PC-3 (cell line): ENCODE measurements at places on chromosomes 7 and 10. TPM values are rescaled to one million over a fixed set of nuclear protein-coding genes. Genes with fewer than 3 reads are reported as not detected.

ECHDC3 gene
- total RNA-seq: not detected in 2 replicates

MYH16 gene
- 2.8 and 4.7 TPM in 2 replicates for total RNA-seq

OR9A2 gene
- not detected in 2 replicates for total RNA-seq

PGAM2 gene
- total RNA-seq: 0.35 and 0.95 TPM in 2 replicates

PKD1L1 gene
- total RNA-seq: 0.04 and 0.17 TPM in 2 replicates

MOSPD3 gene
- total RNA-seq: 9.4 and 19.4 TPM in 2 replicates

INSIG1 gene
- 83.3 and 101 TPM in 2 replicates for total RNA-seq

MALRD1 gene
- not detected in 2 replicates for total RNA-seq

NOS3 gene
- 0.66 and 2.5 TPM in 2 replicates for total RNA-seq

CCAR1 gene
- total RNA-seq: 64.9 and 92.1 TPM in 2 replicates
